Stimulated activated CD4-positive, alpha-beta T cell treated with anti-CD3 and anti-CD28 coated beads, Interleukin-1b, Interleukin-23, amount 100 ng/mL, for 4 hours (primary cell): ENCODE measurements at places on chromosomes 2 and 18.

DNA sequence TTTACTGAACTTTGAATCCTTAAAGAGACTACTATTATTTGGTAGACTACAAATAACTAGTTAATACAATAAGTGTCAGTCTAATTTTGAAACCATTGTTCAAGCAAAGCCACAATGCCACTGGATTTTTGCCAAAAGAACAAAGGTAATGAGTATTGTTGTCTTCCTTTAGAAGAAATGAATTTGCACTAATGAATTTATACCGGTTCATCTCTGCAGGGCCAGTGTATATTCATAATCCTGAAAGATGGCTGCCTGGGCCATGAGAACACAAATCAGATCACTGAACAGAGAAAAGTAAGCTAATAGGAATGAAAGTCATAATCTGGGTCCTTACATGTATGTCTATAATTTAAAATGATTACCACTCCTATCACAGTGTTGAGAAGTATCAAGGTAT, 31.2 kb downstream of the GCFC2 start:
- DNase-seq = no peak

DNA sequence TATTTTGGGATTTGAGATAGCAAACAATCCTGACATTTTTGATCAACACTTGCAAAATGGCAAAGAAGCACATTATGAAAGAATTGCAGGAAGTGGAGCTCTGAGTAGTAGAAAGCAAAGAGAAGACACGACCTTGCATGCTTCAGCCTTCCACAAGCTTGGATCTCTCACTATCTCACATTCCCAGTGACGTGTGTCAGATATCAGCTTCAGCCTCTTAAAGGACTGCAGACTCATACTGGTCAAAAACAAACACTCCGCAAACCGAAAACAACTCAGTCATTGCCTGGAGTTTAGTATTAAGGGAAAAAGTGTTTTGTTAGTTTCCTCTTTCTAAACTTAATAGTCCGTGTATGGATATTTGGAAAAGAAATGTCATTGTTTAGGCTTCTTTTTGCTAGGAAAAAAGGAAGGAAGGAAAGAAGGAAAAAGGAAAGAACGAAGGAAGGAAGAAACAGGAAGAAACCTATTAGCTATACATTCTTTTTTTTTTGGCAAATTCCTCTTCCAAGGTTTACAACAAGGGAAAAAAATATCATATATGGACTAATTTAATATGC, 32.6 kb upstream of the SLC40A1 start:
- DNase-seq = no peak

GRCh38 chr18:47772374-47773248, 157.8 kb downstream of the SMAD2 start:
- DNase-seq = peak; percentile 66

GRCh38 chr2:48265169-48266030, 264.6 kb upstream of the STON1 start:
- DNase-seq = no peak

GRCh38 chr2:127759931-127760330, 51.0 kb downstream of the WDR33 start:
- DNase-seq = no peak
